ENCODE measurements at places on chromosomes 11 and 22.

DNA sequence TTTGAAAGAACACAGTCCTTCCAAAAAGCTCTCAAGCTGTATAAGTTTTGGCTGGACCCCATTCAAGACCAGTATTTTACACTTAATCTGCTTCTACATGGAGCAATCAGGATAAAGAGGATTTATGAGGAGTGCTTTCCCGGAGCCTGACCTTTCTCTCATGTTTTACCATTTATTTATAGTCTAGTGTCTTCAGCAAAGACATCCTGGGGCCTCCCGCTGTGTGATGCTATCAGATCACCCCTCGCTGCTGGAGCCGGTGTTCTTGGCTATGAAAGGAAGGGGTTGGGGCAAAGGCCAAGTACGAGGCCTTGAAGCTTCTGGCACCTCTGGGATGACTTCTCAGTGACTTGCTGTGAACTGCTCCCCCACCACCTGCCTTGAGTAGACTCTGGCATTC is 189.6 kb downstream of the ADAMTS15 start:
- no peak for DNase-seq

DNA sequence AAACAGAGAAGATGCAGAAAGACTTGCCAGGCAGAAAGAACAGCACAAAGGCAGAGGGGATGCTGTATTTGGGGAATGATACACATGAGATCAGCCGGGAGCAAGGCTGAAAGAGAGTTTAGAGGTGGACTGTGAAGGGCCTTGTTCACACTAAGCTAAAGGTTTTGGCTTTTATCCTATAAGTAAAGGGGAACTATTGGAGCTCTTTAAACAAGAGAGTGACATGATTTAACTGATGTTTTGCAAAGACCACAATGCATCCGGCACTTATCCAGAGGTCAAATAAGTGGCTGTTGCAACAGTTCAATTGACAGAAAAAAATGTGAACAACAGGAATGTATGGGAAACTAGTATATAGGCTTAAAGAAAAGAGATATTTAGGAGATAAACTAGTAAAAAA is 64.7 kb upstream of the RRAS2 start:
- DNase-seq: no peak

- no peak for DNase-seq
These were observed 92.3 kb upstream of the CD44 start for GRCh38 chr11:35046681-35047080.

GRCh38 chr11:101915791-101916291 is 481 bp downstream of the ANGPTL5 start:
- peak; percentile 34 for DNase-seq

DNA sequence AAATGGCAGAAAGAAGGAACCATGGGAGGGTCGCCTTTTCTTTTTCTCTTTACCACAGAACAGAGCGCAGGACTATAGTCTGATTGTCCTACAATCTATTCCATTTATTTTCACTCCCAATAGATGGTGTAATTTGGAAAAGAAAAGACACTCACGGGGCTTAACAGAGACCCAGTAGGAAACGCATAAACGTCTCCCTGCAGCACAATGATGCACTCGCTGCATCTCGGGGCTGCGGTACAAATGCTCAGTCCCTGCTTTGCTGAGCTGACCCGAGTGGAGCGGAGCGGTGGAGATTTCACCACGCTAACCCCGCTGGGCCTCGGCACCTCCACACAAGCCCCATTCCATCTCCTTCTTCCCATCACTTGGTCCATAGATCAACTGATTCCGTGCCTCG is 1.5 kb downstream of the FEZ1 start:
- no peak for DNase-seq

DNA sequence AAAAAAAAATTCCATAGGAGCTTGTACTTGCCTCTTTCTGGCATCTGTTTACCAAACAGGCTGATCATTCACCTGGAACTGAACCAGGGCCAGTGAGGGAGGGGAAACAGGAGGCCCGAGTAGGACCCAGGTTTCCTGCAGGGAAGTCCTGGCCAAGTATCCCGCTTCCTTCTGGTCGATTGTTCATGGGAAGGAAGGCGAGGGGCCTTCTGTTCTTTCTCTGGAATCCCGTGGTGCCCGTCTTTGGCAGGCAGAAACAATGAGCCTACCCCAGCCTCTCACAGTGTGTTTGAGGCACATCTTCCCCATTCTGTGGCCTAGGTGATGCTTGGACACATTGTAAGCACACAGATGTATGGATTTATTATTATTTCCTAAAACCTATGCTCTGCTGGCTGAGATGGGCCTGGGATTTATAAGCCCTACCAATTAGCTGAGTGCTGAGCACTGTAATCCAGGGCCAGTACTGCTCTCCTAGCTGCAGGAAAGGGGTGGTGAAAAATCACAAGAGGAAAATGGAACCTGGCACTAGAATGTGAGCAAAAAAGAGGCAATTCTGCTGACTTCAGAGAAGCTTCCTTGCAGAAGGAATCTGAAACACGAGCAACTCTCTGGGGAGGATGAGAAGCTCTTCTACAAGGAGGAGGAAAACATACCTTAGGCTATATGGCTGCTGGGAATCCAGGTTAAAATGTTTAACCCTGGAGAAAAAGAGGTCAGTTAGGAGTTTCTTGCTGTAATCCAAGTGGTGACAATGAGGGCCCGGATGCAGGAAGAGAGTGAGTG is 53.5 kb downstream of the PRR5L start:
- DNase-seq: no peak

DNA sequence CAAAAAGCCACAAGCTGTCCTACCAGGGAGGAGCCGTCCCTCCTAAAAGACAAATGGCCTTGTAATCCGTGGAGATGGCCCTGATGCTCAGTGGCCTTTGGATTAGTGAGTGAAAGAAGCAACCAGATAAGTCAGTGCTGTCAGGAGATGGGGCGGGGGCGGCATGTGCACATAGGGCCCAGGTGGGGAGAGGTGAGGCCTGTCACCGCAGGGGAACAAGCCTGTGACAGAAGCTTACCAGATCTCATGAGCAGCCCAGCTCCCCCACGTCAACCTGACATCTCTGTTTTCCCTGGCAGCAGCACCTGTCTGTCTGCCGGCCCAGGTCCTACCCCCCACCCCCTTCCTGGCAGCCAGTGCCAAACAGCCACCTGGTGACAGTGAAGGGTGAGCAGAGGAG is 162.6 kb downstream of the BUD13 start:
- DNase-seq: no peak

DNA sequence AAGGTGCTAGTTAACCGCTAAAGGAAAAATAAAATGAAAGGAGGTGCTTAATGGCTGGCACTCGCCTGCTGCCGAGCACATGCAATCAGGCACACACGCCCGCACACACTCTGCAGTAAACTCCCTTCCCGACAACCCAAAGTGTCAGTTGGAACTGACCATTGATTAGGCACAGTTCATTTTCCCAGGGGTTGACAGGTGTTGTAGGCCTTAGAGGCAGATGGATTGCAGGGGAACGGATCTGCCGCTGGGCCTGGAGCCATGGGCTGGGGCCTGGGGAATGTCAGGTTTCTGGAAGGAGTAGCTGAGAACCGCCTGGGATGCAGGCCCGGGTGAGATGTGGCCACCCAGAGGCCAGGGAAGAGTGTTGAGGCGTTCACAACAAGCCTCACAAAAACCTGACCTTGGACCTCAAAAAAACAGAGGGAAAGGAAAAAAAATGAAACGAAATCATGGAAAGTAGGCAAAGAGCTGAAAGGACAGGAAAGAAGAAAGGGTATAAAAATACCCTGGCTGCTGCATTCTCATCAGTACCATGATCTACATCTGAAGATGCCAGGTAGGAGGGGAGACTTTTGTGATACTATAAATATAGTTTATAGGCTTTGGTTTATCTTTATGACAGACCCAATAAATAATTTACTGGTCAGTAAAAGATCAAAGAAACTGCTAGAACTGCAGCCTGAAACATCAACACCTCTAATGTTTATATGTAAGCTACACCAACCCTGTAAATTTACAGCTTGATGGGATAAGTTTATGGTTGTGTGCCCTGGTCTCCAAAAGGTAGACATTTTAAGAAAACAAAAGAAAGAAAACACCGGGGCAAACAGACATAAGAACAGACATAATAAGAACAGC is 313.4 kb downstream of the BUD13 start:
- peak; percentile 28 for DNase-seq

DNA sequence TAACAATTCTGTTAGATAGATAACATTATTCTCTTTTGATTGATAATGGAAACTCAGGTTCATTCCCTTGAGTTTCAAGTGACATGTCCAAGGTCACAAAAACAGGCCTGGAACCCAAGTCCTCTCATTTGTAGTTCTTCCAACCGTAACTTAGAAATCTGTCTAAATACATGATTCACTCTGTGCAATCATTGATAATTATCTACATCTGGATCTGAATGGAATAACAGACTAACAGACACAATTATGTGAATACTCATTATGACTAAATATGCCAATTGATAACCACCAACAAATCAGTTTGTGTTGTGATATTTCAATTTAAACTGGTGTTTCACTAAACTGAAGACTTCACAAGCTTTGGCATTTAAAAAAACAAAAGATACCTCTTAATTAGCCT is 71.0 kb downstream of the RBFOX2 start:
- DNase-seq: no peak

DNA sequence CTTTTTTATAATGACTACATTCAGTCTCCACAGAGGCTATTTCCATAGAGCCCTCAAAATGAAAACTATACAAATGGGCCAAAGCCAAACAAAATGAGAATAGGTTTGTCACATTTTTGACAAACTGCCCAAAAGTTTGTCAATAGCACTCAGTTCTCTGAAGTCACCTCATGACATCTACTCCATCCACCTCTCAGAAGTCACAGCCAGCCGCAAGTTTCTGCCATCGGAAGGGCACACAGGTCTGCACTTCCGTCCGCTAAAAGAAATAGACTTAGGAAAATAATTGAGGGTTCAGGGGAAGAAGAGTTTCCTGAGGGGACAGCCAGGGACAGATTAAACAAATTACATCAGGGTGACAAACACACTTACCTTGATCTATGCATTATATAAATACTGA is 55.4 kb upstream of the JAM3 start:
- no peak for DNase-seq

- no peak for DNase-seq
These were observed 16.3 kb downstream of the HTR3A start for GRCh38 chr11:113991170-113991569.

DNA sequence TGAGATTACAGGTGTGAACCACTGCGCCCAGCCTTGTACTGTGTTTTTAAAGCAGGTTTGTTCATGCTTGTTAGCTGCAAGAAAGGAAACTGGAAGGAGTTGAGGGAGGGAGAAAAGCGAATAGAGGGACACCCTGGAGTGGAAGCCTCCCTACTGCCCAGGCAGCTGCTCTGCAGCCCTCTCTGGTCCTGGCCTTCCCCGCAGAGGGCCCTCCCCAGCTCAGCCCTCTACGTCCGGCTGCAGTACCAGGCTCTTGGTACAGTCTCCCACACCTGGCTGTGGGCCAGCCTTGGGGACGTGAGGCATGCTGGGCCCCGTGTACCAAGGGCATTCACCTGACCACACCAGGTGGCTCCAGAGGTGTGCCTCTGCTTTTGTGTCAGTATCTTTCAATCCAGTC is 70.8 kb downstream of the MED15 start:
- DNase-seq: no peak

- DNase-seq: peak; percentile 73
These were observed 14.3 kb upstream of the FGF19 start for GRCh38 chr11:69718147-69718546.

DNA sequence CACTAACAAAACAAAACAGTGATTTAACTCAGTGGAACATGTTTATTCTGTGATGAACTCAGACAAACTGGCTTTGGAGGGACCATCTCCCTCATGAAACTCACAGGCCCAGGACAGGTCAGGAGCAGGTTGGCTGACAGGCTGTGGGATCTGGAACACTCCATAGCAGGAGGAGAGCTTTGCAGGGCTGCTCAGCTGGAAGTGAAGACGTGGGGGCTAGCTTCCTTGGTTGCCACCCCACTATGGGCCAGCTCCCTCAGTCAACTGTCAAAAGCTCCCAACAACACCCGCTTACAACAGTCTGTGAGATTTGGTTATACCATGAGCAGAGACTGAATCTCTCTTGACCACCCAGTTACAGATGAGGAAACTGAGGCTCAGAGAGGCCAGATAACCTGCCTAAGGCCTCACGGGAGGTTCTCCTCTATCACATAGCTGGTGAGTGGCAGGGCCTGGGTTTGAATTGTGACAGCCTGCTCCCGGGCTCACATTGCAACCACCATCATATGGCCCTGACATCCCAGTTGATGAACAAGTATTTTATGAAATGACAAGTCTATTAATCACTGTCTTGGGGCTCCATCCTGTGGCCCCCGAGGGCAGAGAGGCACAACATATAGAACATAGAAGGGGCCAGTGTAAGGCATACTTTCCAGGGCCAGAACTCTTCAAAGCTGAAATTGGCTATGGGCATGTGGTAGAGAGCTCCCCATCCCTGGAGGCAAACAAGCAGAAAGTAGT is 473.4 kb downstream of the MN1 start:
- no peak for DNase-seq

GRCh38 chr11:29159552-29160465 is 857.0 kb downstream of the KCNA4 start:
- DNase-seq: peak; percentile 10

DNA sequence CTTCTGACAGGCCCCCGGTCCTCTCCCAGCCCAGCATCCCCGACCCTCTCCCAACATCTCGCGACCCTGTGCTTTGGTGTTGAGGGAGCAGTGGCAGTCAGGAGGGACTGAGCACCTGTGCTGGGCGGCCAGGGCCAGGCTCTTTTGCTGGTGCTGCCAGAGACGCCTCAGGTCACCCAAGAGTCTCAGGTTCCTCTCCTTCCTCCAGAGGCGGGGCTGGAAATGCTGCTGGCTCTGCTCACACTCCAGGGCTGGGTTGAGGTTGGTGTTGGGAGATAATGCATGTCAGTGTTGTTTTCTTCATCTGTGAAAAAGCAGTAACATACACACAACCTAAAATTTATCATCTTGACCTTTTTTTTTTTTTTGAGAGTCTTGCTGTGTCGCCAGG is 1.2 kb upstream of the IGLL1 start:
- DNase-seq: no peak

- no peak for DNase-seq
These were observed 9.9 kb upstream of the MMP8 start for GRCh38 chr11:102734650-102735049.

GRCh38 chr22:44394246-44395117 is 81.7 kb upstream of the SHISAL1 start:
- peak; percentile 6 for DNase-seq

- no peak for DNase-seq
These were observed 56.7 kb downstream of the HSD17B12 start for GRCh38 chr11:43737201-43737590.
